ENCODE measurements at places on chromosomes 3 and 15.

GRCh38 chr3:105368566-105369499 is 2.1 kb downstream of the ALCAM start:
- peak; percentile 31 for DNase-seq

GRCh38 chr3:178518660-178519396 is 17.4 kb upstream of the KCNMB2 start:
- no peak for DNase-seq

DNA sequence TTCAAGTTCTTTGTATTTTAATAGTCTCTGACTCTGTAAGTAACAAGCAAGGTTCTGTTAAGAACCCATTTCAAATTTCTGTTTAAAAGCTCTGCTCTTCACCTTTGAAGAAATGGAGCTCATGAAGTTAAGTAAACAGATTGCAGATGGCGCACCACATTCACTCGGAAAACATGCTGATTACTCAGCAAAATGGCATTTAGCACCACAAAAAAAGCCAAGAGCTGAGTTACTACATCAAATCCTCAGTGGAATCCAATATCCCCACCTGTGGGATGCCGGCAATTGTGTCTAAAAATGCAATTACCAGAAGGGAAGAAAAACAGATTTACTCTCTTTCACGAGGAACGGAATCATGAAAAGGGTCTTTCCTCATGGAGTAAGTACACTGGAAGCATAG is 758.0 kb downstream of the NTRK3 start:
- no peak for DNase-seq

GRCh38 chr3:47916696-47917095 is 99.5 kb downstream of the MAP4 start:
- no peak for DNase-seq

- no peak for DNase-seq
These were observed 15.0 kb upstream of the VPS8 start for GRCh38 chr3:184796954-184797353.
